ENCODE measurements at places on chromosomes 3 and 15. TPM values are rescaled to one million over a fixed set of nuclear protein-coding genes. Genes with fewer than 3 reads are reported as not detected.
A peak's percentile ranks its signal among the peaks of the same experiment; 100 is the strongest.

GRCh38 chr15:101042320-101042719, 123.2 kb downstream of the LRRK1 start:
- no peak for DNase-seq

DNA sequence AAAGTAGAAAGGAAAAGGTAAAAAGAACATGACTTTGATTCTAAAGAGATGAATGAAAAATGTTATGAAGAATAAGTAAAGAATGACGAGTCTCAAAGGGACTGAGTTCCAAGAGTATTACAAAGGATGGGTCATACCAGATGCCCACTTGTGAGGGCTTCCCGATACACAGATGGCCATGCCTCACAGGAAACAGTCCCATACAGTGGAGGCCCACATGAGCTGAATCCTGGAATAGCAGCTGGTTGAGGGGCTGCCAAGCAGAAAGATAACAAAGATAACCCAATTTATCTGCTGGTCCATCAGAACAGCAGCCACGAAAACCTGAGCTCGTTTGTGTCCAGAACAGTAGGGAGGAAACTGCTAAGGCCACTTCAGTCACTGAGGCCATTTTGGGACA, 3.7 kb downstream of the SSR3 start:
- DNase-seq: no peak

GRCh38 chr15:92023965-92024364, 170.5 kb downstream of the SLCO3A1 start:
- no peak for DNase-seq

- DNase-seq: no peak
These were observed 194.3 kb downstream of the BCHE start for GRCh38 chr3:165642761-165643420.

DNA sequence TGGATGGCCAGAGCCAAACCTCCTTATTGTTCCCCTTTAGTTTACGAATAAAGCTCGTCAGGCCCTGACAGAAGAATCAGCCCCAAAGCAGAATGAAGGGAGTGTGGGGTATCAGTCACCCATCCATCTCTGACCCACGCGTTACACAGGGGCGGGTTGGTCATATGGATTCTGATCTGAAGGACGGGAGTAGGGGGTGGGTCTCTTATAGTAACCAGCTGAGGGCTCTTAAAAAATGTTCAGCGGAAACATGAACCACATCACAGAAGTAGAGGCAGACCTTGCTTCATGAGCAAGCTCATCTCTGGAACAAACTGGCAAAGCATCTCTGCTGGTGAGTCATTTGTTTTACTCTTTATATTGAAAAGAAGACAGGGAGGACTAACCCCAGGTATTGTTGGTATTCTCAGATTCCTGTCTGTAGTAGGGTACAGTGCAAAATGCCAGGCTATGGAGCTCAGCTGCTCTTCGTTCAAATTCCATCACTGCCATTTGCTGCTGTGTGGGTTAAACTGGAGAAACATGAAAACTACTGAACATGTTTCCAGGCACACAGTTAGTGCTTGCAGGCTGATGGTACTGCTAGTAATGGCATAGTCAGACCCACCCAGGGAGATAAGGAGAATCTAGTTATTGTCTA, at the start of gene CXCR6:
CXCR6 (plus strand) TSS at position 258 of the 640 bp plus-strand sequence. CDS start 3,018 bp downstream, outside the sequence.
- no peak for DNase-seq

- DNase-seq: no peak
These were observed 49.7 kb downstream of the LRTM1 start for GRCh38 chr3:54878145-54878544.

SLC9C1 gene
- total RNA-seq: 0.45 TPM

GRCh38 chr3:119219069-119219468, 21.6 kb downstream of the B4GALT4 start:
- DNase-seq: no peak

DNA sequence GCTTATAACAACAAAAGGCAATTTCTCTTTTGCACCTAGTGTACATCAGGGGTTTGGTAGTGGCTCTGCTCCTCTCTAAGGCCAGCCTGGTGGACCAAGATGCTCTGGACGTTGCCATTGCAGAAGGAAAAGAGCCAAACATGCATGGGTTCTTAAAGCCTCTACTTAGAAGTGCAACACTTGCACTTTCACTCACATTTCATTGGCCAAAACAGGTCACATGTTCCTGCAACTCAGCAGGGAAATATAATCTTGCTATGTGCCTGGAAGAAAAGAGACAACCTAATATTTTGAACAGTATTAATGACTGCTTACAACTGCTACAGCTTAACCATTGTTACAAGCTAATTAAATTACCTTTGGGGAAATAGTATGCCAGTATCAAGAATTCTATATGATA, 182.9 kb downstream of the IL5RA start:
- no peak for DNase-seq

- no peak for DNase-seq
These were observed 16.9 kb downstream of the DUSP7 start for GRCh38 chr3:52039426-52039825.

GRCh38 chr15:49301562-49301961, 121.5 kb upstream of the FGF7 start:
- DNase-seq: no peak

AADACL2 gene
- total RNA-seq: 0.11 TPM

TYRO3 gene
- 2.0 TPM for total RNA-seq

GRCh38 chr3:8599146-8599545, 45.5 kb downstream of the SSUH2 start:
- no peak for DNase-seq

- DNase-seq: no peak
These were observed 138.4 kb downstream of the RSRC1 start for GRCh38 chr3:158248261-158248660.

CHRFAM7A gene
- 2.0 TPM for total RNA-seq

DNA sequence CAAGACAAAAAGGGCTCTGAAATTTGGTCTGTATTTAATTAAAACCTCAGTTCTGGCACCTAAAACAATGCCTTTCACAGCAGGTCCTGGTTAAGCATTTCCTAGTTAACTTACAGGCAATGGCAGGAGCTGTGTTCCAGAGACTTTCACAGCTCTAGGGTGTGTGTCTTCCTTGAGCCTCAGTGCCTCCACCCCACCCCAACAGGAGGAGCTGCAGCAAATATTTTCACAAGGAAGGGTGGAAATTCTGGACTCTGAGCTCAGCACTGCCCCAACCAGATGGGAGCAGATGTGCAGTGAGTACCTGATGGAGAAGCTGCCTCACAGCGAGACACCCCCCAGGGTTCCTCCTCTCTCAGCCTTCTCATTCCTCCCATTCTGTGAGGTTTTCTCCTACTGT, 106.3 kb upstream of the SPATA12 start:
- peak; percentile 73 for DNase-seq

Measured in left colon (tissue), 2 donors.